ENCODE measurements at places on chromosomes 12 and 14.

- peak; percentile 57 for DNase-seq
Measured at GRCh38 chr12:38385486-38385885, 68.9 kb downstream of the ALG10B start.

DNA sequence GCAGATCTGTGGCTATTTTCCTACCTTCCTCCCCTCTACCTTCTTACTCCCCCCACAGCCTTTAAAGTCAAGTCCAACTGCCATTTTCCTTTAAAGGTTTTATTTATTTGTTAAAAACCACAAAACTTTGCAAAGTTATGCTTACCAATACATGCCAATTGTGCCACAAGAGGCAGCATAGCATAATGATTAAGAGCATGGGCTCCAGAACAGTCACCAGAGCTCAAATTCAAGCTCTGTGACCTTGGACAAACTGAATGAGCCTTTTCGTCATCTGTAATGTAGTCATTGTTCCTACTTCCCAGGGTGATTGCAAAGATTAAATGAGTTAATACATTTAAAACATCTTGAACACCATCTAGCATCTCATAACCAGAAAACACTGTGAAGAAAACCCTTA lies 13.0 kb upstream of the FMNL3 start:
- no peak for DNase-seq

DNA sequence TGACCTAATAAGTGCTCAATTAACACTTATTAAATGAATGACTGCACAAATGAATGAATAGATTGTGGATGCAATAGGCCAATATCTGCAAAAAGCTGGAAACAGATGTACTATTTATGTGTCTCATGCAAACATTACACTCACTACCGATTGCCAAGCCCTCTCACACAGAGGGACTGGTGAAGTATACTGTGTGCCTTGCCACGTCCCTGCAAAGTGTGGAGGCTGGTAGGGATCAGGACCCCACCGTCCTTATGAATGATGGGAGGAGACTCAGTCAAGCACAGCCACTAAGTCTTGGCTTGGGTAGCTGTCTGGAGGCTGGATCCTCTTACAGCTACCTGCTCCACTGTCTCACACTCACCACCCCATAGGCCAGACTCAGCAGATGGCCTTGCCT lies 3.9 kb upstream of the TUNAR start:
- DNase-seq, result no peak

GRCh38 chr14:71728386-71728785 lies 203.8 kb upstream of the RGS6 start:
- no peak for DNase-seq

DNA sequence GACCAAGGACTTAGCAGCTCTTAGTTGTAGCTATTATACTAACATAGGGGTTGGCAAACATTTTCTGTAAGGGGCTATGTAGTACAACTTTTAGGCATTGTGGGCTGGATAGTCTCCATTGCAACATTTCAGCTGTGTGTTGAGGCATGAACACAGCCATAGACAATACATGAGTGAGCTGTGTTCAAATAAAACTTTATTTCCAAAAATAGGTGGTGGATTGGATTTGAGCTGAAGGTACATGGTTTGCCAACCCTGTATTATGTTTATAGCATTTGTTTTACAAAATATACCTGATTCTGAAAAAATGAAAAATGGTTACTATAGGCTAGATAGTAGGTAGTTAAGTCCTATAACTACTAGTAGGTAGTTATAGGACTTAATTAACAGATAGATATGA lies 40.5 kb downstream of the ETNK1 start:
- no peak for DNase-seq

DNA sequence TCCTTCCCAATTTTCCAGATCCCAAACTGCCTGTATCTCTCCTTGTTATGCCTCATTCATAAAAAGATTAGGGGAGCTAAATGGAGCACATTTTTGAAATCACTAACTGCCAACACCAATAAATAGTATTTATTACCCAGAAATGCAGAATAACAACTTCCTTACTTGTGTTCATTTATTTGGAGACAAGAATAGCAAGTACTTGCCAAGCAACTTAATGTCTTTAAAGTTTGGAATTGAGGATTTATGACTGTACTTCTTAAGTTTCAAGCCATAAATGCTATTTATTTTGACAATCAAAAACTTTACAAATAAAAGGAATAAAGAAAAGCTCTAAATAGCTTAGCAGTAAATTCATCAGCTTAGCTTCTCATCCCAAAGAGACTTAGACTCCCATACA lies 626.1 kb upstream of the NOVA1 start:
- no peak for DNase-seq

GRCh38 chr12:92722897-92723296 lies 20.1 kb downstream of the PLEKHG7 start:
- DNase-seq, result no peak

DNA sequence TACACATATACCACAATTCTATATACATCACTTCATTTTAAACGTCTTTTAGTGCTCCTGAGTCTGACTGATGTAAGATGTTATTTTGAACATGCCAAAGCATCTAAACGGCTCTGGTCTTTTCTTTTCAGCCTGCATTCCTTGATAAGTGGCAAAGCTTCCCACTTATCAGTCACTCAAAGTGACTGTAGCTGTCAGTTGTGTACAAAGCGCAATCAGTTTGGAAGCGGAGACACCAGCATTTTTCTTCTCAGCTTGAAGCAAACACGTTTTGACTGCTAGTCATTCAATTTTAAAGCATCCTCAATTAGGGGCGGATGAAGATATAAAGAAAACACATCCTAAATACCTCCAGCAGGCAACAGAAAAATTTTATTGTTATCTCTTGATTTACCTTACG lies 226.8 kb downstream of the SOX5 start:
- DNase-seq, result no peak

DNA sequence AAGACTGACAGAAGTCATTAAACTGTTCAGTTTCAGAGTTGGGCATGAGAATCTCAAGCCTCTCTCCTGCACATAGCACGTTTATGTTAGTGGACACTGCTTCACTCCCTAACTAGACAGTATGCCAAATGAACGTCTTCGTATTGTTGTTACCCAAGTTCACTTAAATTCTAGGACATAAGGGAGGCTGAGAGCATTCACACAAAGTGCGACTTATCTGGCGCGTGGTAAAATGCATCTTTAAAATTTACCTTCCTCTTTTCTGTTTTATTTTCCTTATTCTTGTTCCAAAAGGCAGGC lies 166.3 kb downstream of the AKAP6 start:
- DNase-seq, result no peak

DNA sequence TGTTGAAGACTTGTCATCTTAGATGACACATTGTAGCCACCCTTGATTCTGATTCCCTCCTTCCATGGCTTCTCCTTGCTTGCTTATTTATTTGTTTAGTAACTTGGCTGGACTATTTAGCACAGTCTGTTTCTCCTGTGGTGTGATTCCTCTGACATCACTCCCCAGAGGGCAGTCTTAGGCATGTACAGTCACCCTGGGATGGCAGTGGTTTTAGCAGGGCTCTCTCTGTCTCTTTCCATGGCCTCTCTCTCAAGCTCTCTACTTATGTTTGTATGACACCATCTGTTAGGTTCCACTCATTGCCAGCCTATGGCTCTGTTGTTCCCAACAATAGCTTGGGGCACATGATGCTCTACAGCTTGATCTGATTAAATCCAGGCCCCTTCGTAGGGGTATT lies 158.3 kb downstream of the ADGRD1 start:
- no peak for DNase-seq

DNA sequence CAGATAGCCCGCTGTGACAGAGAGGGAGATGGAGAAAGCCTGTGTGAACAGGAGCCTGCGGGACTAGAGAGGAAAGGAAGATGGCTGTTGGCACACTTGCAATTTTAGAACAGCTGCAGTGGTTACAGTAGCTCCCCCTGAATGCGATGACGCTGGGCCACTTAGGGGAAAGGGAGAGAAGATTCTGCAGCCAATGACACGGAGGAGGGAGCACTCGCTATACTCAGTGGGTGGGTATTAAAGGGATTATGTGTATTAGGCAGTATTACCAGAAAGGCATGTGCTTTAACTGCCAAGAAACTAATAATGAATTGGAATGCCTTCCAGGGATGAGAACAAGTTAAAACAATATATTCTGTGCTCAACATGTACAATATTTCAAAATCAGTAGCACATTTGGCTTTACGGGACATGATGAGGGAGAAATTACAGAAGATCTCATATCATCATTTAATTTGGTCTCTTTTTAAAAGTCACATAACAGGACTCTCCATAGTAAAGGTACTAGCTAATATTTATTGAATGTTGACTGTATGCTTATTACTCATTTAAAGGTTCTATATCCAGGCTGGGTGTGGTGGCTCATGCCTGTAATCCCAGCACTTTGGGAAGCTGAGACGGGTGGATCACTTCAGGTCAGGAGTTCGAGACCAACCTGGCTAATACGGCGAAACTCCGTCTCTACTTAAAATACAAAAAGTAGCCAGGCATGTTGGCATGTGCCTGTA lies 35.9 kb upstream of the FOS start:
- peak; percentile 92 for DNase-seq

DNA sequence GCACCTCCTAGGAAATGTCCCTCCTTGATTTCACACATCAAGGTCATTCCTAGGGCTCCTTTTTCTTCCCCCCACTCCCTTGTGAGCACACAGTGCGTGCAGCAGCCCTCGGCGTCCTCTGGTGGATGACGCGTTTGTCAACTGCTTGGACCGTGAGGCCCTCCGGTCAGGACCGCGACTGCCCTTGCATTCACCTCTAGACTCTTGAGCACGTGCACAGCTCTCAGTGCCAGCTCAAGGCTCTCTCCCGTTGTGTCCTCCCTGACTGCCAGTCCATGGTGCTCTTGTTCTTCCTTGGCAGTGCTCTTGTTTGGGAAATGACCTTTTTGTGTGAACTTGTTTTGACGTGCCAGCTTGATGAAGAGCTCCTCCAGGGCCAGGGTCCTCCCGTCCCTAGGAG lies 67.9 kb downstream of the TSPAN9 start:
- no peak for DNase-seq

DNA sequence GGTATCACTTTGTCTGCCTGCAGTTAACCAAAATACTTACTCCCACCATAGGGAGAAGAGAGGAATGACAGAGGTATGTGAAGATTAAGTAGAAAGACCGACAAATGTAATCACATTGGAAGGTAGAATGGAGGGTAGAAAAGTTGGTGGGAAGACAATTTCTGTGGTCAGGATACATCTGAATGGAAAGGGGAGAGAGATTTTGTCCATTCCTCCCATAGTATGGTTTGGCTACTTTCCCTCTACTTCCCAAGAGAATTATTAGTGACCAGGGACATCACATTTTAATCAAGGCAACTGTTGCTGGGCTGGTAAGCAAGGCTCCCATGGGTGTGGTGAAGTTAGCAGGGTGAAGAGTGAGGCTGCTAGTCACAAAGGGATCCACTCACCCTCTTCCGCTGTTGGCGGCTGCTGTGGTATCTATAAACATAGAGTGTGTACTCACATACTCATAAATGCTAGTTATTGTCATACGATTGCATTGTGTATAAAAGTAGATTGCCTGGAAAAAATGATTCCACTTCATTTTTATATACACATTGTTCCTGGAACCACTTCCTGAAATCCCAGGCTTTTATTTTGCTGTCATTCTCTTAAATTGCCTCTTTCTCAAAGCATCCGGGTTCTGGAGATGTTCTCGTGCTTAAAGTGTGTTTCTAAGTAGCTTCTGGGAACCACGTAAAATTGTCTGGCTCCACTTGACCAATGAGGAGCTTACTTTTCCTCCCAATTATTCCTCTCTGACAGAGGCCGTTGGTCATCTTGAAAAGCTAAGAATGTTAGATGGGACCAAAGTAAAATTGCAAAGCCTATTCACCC lies 413.1 kb downstream of the ZFP36L1 start:
- DNase-seq, result no peak

DNA sequence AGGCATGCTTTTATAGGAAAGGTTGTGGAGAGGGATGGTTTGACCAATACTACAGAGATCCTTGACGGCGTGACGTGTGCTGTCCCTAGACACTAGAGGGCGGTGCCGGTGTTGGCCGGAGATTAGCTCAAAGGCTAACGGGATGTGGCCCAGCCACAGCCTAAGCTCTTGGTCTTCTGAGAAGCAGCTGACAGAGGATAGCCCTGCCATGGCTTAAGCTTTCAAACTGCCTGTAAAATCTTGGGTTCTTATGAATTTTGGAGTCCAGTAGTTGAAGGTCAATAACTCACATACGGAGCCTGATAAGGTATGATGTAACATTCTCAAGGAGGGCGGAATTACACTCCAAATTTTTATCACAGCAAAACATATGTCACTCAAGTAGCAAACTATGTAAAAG lies 515.7 kb upstream of the ATXN7L3B start:
- DNase-seq, result peak; percentile 77

GRCh38 chr14:96631030-96631429 lies 128.8 kb downstream of the PAPOLA start:
- no peak for DNase-seq

GRCh38 chr14:70780396-70781075 lies 28.8 kb downstream of the MAP3K9 start:
- DNase-seq, result no peak

DNA sequence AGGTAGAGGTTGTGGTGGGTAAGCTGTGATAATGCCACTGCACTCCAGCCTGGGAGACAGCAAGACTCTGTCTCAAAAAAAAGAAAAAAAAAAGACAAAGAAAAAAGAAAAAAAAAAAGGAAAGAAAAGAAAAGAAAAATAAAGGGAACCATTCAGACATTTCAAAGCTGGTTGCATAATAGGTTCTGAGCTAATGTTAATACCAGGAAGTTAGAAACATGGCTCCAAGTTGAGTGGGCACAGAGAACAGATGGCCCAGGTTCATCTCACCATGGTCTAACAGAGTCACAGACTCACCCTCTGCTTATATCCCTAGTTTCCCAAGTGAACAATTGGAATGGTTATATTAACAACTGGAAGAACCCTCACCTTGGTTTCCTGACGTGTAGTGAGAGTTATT lies 17.4 kb upstream of the ZDHHC17 start:
- no peak for DNase-seq

- DNase-seq, result no peak
Measured at GRCh38 chr12:117447665-117448366, 86.4 kb upstream of the NOS1 start.

GRCh38 chr12:66945189-66945817 lies 266.4 kb upstream of the GRIP1 start:
- no peak for DNase-seq

DNA sequence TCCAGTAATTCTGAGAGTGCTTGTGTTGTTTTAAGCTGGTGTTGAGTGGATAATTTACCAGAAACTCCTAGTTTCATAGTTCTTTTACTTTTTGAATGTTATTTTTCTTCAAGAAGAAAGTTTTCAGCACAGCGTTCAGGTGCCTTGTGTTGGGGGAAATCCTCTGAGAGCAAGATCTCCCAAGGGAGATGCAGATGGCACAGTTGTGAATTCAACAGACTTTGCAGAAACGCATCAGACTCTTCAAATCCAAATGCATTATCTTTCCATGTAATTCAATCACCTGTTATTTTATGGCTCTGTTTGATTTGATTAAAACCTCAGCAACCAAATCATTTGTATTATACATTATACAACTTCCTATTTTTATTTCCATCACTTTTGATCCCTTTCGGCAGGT lies 439.9 kb downstream of the EGLN3 start:
- DNase-seq, result no peak
